ENCODE measurements at places on chromosomes 1 and 21. TPM values are rescaled to one million over a fixed set of nuclear protein-coding genes. Genes with fewer than 3 reads are reported as not detected.

DNA sequence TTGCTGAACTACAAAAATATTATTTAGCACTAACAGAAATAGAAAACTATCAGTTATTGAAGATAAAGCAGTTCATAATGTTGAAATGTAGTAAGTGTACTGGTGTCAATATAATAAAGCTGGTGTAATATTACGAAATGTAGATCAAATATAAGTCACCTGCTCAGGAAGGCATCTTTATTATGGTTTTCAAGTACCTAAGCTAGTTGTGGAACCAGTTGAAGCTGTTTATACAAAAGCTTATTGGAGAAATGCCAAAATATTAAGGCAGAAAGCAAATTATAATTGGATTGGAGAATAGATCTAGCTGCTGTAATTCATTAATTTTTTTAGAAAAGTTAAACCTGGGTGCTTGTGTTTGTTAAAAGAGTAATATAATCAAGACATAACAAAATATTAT lies 6.2 kb upstream of the MARK1 start:
- H3K27me3 ChIP-seq = peaks cover 19% of the 10 kb centered on the region
- H3K27ac ChIP-seq = no peak overlapping the region
- no peaks in the 10 kb centered on the region for H3K36me3 ChIP-seq
- H3K4me1 ChIP-seq = no peaks in the 10 kb centered on the region
- no peak overlapping the region for H3K4me3 ChIP-seq

- no peak overlapping the region for H3K4me3 ChIP-seq
- no peak for DNase-seq
- peaks cover 15% of the 10 kb centered on the region for H3K27me3 ChIP-seq
- H3K36me3 ChIP-seq = no peaks in the 10 kb centered on the region
- H3K4me1 ChIP-seq = peaks cover 9% of the 10 kb centered on the region
Observed at GRCh38 chr1:203206129-203206687, 19.7 kb upstream of the CHI3L1 start.

GRCh38 chr1:20493839-20494608 lies 8.0 kb upstream of the CAMK2N1 start:
- no peak overlapping the region for H3K27ac ChIP-seq
- no peak overlapping the region for H3K4me3 ChIP-seq

DNA sequence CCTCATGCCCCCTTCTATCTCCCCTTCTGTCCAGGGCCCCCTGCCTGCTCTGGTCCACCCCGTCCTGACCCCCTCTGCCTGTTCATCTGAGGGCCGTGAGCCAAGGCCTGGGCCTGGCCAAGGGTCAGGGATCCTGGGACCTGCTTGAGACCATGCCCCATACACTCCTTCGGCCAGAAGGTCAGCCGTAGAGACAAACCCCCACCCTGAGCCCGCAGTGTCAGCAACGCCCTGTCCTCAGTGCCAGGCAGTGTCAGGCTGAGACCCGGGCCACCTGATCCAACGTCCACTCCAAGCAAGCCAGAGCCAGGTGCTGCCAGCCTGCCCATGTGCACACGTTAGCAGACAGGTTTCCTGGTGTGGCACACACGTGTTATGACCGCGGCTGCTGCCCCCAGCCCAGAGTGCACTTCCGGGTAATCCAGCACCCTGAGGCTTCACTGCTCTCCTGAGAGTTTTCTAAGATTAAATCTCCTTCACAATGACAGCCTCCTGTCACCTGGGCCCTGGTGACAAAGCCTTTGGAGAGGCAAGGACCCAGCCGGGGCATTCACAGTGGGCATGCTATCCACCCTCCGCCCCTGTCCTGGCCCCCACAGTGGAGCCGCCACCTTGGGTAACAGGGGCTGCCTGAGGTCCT lies 10.1 kb upstream of the SAMD11 start:
- no peak overlapping the region for H3K4me3 ChIP-seq
- H3K4me1 ChIP-seq = peaks cover 7% of the 10 kb centered on the region
- H3K27me3 ChIP-seq = peaks cover 22% of the 10 kb centered on the region
- no peak overlapping the region for H3K27ac ChIP-seq

DNA sequence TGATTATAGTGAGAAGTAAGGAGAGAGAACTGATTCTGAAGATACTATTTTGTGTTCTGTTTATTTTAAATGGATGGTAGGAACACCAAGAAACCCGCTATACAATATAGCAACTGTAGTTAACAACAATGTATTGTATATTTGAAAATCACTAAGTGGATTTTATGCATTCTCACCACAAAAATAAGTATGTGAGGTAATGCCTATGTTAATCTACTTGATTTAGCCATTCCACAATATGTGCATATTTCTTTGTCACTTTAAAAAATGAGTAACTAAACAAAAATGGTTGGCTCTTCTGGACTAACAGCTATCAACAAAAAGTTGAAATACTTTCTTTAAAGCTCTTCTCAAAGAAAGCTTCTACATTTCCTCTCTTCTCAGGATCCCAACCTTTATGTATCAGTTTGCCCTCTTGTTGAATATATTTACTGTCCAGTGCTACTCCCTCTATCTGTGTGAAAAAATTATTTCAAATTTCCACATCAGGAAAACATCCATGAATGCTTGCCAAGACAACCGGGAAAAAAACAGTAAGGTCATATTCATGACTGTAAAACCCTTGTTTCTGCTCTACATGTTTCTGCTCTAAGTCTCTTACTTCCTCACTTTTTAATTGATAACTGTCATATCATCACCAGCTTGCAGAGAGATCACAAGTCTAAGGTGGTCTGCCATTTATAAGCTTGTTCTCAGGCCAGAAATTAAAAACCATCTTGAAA lies 27.0 kb downstream of the CLCA4 start:
- H3K36me3 ChIP-seq = no peaks in the 10 kb centered on the region
- H3K27me3 ChIP-seq = peaks cover 13% of the 10 kb centered on the region
- no peak overlapping the region for H3K27ac ChIP-seq
- H3K4me3 ChIP-seq = no peak overlapping the region

- no peak for DNase-seq
- no peak overlapping the region for H3K4me3 ChIP-seq
- H3K27me3 ChIP-seq = no peaks in the 10 kb centered on the region
- no peak overlapping the region for H3K27ac ChIP-seq
Observed at GRCh38 chr1:221161571-221162041, 282.4 kb downstream of the HLX start.

GRCh38 chr1:197763769-197764168 lies 11.5 kb downstream of the DENND1B start:
- no peak overlapping the region for H3K4me3 ChIP-seq
- no peak for DNase-seq
- peaks cover 47% of the 10 kb centered on the region for H3K36me3 ChIP-seq
- no peaks in the 10 kb centered on the region for H3K27me3 ChIP-seq

DNA sequence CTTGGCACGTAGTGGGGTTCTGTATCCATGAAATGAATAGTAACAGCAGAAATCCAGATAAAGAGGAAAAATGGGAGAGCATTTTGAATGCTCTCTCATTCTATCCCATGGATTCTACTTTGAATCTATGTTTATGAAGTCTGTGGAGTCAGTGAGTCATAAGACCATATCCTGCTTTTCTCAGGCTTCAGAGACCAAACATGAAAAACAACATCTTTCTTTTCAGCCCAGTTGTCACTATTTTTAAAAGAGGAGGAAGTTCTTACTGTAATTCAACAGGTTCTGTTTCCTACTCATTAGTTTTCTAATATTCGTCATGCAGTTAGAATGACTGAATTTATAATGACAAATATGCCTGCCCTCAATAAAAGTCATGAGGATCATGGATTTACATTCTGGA lies 39.4 kb upstream of the CD55 start:
- H3K27me3 ChIP-seq = no peaks in the 10 kb centered on the region
- peaks cover 75% of the 10 kb centered on the region for H3K4me1 ChIP-seq
- H3K36me3 ChIP-seq = peaks cover 7% of the 10 kb centered on the region
- peak overlapping the region; percentile 44 for H3K27ac ChIP-seq
- DNase-seq = no peak
- H3K4me3 ChIP-seq = no peak overlapping the region

Gene KCNN3
- not detected for total RNA-seq

Gene CLDN14
- total RNA-seq = not detected

Gene SLC37A1
- 18.9 TPM for total RNA-seq

DNA sequence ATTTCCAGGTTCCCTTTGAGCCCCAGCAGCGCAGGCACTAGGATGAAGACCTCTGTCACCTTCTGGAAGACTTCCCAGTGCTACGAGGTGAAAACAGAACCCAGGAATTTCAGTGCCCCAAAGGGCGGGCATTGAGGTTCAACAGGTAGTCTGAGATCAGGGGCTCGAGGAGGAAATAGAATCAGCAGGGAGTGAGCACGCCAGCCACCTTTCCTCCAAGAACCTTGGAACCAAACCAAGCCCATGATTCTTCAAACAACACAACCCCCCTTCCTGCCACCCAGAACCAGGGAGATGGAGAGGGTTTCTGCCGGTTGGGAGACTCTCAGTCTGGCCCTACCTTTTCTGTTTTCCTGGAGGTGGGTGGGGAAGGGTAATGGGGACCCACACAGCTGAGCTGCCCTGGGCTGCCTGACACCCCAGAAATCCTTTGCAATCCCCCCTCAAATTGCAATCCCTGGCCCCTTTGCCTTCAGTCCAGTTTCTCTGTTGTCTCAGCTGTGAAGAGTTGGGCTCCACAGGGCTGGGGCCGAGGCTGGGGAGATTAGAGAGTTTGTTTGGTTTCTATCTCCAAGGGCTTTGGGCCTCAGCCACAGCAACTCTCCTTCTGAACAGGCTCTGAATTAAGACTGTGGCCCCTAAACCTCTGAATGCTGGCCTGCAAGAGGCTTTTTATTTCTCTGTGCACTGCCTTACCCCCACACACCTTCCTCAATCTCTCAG lies 11.9 kb downstream of the SLC41A1 start:
- H3K27ac ChIP-seq = peak overlapping the region; percentile 48
- peaks cover 2% of the 10 kb centered on the region for H3K36me3 ChIP-seq
- peaks cover 16% of the 10 kb centered on the region for H3K4me1 ChIP-seq
- H3K4me3 ChIP-seq = no peak overlapping the region
- H3K27me3 ChIP-seq = no peaks in the 10 kb centered on the region
- DNase-seq = no peak

Gene IFNGR2
- total RNA-seq = 8.2 TPM

Gene FMO5
- 0.50 TPM for total RNA-seq

Gene TGFB2
- not detected for total RNA-seq

Gene TTC24
- 19.7 TPM for total RNA-seq

DNA sequence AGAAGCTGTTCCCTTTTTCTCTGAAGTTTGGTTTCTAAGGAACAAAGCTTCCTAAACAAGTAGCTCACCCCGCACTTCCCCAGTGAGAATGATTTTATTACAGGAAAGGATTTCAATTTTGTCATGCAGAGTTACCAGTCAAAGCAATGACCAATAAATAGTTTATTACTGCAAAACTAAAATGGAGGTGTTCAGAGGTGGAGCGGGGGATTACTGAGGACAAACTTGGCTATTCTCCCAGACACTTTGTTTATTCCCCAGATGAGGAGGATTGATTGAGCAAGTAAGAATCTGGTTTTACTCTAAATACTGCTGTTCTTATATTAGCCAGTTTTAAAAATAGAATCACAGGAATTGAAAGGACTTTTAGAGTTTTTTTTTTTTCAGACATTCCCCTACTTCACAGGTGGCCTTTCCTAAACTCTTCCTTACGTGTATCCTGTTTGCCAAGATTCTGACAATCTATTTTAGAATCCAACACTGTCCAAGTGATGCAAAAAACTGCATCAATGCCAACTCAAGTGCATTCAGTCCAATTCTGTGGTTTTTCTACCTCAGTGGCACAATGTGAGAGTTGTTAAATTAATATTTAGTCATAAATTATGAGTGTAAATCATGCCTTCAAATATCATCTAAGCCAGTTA lies 136.1 kb downstream of the TNFSF18 start:
- no peak overlapping the region for H3K27ac ChIP-seq

Gene LRRIQ3
- total RNA-seq = 0.37 TPM

DNA sequence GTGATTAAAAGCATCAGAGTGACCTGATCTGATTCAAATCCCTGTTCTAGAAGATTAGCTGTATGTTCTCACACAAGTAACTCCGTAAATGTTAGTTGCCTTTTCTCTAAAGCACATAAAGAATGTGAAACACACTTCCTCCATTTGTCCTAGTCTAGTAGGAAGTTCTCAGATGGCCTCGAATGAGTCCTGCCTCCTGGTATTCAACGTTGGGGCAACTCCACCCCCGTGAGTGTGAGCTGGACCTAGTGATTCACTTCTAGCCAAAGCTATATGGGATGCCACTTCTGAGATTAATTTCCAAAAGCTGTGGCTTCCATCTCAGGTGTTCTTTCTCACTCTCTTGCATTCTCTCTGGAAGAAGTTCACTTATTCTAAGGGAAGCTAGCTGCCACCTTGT lies 267.6 kb downstream of the GPATCH2 start:
- no peak overlapping the region for H3K27ac ChIP-seq
- H3K4me3 ChIP-seq = no peak overlapping the region
- H3K27me3 ChIP-seq = no peaks in the 10 kb centered on the region
- no peaks in the 10 kb centered on the region for H3K4me1 ChIP-seq
- no peak for DNase-seq

DNA sequence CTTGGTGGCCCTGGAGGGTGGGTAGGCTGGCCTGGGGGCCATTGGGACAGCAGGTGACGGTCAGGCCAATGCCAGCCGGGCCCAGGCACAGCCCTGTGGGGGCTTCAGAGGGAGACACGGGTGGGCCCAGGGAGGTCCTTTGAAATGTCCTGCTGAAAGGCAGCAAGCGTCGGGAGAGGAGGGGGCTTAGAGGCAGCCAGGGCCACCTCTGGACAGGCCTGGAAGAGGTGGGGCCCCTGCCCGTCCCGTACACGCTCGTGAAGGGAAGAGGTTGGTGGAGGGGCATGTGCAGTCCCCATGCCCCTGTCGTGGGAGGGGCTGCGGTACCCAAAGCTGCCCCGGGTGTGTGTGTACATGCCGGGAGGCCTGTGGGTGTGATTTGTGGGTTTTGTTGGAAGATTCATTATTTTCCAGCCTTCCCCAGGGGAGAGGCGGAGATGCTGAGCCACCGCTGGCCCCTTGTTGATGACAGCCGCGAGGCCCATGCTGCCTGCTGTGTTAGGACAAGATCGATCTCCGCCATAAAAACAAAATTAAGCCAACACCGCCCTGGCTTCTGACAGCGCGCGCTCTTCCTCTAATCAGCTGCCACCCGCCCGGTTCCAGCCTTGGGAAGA lies 3.4 kb upstream of the PLCH2 start:
- no peak overlapping the region for H3K4me3 ChIP-seq
- H3K27me3 ChIP-seq = no peaks in the 10 kb centered on the region
- no peaks in the 10 kb centered on the region for H3K4me1 ChIP-seq
- H3K27ac ChIP-seq = no peak overlapping the region
- no peak for DNase-seq
- no peaks in the 10 kb centered on the region for H3K36me3 ChIP-seq

DNA sequence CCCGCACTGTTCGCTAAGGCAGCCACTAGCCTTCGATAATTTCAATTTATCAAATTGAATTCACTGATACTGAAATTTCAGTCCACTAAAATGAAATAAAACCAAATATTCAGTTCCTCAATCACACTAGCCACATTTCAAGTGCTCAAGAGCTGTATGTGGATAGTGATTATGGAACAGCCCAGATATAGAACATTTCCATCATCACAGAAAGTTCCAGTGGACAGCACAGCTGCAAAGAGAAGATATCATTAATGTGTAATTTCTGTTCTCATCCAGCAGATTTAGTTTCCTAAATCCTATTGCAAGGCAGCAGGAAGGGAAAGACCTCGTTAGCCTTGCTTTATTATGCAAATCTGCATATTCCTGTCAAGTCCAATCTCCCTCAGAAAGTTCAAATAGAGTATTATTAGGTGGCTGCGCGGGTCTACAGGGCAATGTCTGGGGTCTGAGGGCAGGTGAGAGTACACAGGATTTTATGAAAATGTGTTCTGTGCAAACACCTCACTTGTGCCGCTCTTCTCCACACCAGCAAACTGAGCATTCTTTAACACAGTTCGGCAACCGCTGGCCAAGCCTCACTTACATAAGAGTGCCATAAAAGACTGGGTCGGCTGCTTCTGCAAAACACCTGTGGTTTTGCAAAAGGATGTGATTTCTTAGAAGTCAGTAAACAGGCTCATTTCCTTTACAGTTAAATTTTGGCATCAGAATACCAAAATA lies 22.4 kb downstream of the CAPZB start:
- peak overlapping the region; percentile 77 for H3K4me3 ChIP-seq
- peaks cover 49% of the 10 kb centered on the region for H3K36me3 ChIP-seq
- H3K27me3 ChIP-seq = no peaks in the 10 kb centered on the region

Data from activated CD8-positive, alpha-beta T cell treated with anti-CD3 and anti-CD28 coated beads, Interleukin-2, amount 10 ng/mL, durations not matched to agents 7 days and 5 days (primary cell).